ENCODE measurements at places on chromosomes 4 and X. TPM values are rescaled to one million over a fixed set of nuclear protein-coding genes. Genes with fewer than 3 reads are reported as not detected.

- peak; percentile 90 for DNase-seq
- H3K27me3 ChIP-seq = no peaks in the 10 kb centered on the region
- H3K4me3 ChIP-seq = no peak overlapping the region
- H3K36me3 ChIP-seq = peaks cover 54% of the 10 kb centered on the region
- H3K27ac ChIP-seq = no peak overlapping the region
Measured at GRCh38 chr4:150250998-150251651, 172.9 kb downstream of the DCLK2 start.

- no peak overlapping the region for H3K27ac ChIP-seq
- no peak overlapping the region for H3K4me3 ChIP-seq
- peak; percentile 21 for DNase-seq
Measured at GRCh38 chr4:2786794-2787229, 6.1 kb upstream of the SH3BP2 start.

DNA sequence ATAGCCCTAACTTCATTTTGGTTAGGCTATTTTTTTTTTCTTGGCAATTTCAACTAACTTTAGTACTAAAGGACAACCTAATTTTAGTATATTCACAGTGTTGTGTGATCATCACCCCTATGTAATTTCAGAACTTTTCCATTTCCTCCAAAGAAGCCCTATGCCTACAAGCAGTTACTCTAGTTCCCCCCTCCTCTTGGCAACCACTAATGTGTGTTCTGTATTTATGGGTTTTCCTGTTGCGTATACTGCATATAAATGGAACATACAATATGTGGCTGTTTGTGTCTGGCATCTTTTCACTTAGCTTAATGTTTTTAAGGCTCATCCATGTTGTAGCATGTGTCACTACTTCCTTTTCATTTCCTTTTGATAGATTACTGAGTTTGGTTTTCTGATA lies 57.6 kb downstream of the N4BP2 start:
- no peaks in the 10 kb centered on the region for H3K4me1 ChIP-seq
- H3K4me3 ChIP-seq = no peak overlapping the region
- H3K36me3 ChIP-seq = no peaks in the 10 kb centered on the region
- no peaks in the 10 kb centered on the region for H3K27me3 ChIP-seq
- DNase-seq = no peak
- no peak overlapping the region for H3K27ac ChIP-seq

DNA sequence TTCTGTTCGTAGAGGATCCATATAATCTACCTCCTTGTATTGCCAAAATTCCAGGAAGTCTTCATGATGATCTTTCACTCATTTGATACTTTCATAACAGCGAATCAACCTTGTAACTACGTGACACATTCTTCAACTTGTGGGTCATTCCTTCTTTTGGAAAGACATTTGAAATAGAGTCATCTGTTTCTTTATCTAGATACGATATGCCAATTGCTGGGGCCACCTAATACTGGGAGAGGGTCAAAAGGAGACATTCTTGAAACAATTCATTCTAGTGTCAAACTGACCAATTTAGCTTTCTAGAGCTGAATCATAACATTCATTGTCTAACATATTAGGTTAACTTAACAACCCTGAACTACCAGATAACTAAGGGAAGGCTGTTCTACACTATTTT lies 62.9 kb upstream of the SMAD1 start:
- no peaks in the 10 kb centered on the region for H3K36me3 ChIP-seq
- no peak for DNase-seq
- H3K4me3 ChIP-seq = no peak overlapping the region
- no peak overlapping the region for H3K27ac ChIP-seq

- H3K4me1 ChIP-seq = peaks cover 12% of the 10 kb centered on the region
- no peaks in the 10 kb centered on the region for H3K27me3 ChIP-seq
- H3K4me3 ChIP-seq = peak overlapping the region; percentile 52
- DNase-seq = peak; percentile 82
- peaks cover 34% of the 10 kb centered on the region for H3K36me3 ChIP-seq
Measured at GRCh38 chrX:49040376-49040955, 2.7 kb downstream of the TFE3 start.

GRCh38 chr4:26076000-26076587 lies 162.1 kb downstream of the SMIM20 start:
- H3K27ac ChIP-seq = peak overlapping the region; percentile 17
- H3K27me3 ChIP-seq = peaks cover 10% of the 10 kb centered on the region
- peaks cover 2% of the 10 kb centered on the region for H3K4me1 ChIP-seq

DNA sequence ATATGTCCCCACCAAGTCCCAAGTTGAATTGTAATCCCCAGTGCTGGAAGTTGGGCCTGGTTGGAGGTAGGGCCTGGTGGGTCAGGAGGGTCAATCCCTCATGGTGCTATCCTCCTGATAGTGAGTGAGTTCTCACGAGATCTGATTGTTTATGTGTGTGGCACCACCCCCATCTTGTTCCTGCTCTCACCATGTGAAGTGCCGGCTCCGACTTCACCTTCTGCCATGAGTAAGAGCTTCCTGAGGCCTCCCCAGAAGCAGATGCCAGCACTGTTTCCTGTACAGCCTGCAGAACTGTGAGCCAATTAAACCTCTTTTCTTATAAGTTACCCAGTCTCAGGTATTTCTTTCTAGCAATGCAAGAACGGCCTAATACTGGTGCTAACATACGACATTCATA lies 22.7 kb upstream of the TMEM33 start:
- H3K27ac ChIP-seq = no peak overlapping the region
- H3K4me1 ChIP-seq = no peaks in the 10 kb centered on the region
- H3K36me3 ChIP-seq = no peaks in the 10 kb centered on the region
- DNase-seq = no peak
- H3K27me3 ChIP-seq = no peaks in the 10 kb centered on the region

GRCh38 chr4:10599574-10599973 lies 85.0 kb downstream of the CLNK start:
- H3K4me1 ChIP-seq = no peaks in the 10 kb centered on the region
- no peak overlapping the region for H3K4me3 ChIP-seq
- DNase-seq = no peak
- H3K36me3 ChIP-seq = no peaks in the 10 kb centered on the region
- no peak overlapping the region for H3K27ac ChIP-seq

GRCh38 chr4:140302151-140302859 lies 71.1 kb upstream of the SCOC start:
- no peak overlapping the region for H3K27ac ChIP-seq
- no peak for DNase-seq
- peaks cover 9% of the 10 kb centered on the region for H3K27me3 ChIP-seq
- H3K4me3 ChIP-seq = no peak overlapping the region
- peaks cover 15% of the 10 kb centered on the region for H3K4me1 ChIP-seq
- H3K36me3 ChIP-seq = no peaks in the 10 kb centered on the region

DNA sequence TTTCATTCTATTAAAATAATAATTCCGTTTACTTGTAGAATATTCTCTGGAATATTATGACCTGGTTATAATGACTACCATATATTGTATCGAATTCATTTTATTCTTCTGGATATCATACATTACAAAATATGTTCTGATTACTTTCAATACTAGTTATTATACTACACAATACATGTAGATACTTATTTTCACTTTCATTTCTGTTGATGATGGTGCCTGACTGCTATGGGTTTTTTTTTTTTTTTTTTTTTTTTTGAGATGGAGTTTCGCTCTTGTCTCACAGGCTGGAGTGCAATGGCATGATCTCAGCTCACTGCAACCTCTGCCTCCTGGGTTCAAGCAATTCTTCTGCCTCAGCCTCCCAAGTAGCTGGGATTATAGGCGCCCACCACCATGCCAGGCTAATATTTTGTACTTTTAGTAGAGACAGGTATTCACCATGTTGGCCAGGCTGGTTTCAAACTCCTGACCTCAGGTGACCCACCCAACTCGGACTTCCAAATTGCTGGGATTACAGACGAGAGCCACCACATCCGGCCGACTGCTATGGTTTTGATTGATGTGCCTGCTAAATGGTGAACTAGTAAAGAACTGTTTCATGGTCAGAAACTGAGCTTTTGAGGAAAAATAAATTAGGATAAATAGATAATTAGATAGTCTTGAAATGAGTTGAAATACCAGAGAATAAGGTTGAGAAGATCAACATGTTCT lies 39.5 kb downstream of the PCDH10 start:
- no peak overlapping the region for H3K4me3 ChIP-seq
- DNase-seq = no peak
- H3K27me3 ChIP-seq = no peaks in the 10 kb centered on the region
- H3K36me3 ChIP-seq = no peaks in the 10 kb centered on the region

DNA sequence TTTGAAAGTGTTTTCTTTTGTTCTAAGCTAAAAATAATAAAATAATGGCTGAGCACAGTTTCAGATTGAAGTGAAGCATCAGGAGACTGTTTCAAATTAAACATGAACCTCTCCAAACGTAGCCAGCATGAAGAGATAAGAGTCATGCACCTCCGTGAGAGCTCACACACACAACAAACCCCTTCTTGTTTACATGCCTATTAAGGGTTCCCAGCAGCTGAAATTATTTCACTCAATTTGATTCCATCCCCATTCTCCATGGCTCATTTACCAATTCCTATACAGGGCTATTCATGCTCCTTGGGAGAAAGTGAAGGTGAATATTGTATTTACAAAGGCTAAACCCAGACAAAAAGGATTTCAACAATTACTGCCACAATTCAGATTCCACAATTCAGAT lies 954.1 kb upstream of the INTU start:
- no peaks in the 10 kb centered on the region for H3K27me3 ChIP-seq
- no peak overlapping the region for H3K27ac ChIP-seq
- DNase-seq = no peak

- no peak overlapping the region for H3K4me3 ChIP-seq
- no peak overlapping the region for H3K27ac ChIP-seq
- H3K36me3 ChIP-seq = no peaks in the 10 kb centered on the region
- no peaks in the 10 kb centered on the region for H3K27me3 ChIP-seq
Measured at GRCh38 chr4:102736636-102737549, 23.9 kb downstream of the MANBA start.

DNA sequence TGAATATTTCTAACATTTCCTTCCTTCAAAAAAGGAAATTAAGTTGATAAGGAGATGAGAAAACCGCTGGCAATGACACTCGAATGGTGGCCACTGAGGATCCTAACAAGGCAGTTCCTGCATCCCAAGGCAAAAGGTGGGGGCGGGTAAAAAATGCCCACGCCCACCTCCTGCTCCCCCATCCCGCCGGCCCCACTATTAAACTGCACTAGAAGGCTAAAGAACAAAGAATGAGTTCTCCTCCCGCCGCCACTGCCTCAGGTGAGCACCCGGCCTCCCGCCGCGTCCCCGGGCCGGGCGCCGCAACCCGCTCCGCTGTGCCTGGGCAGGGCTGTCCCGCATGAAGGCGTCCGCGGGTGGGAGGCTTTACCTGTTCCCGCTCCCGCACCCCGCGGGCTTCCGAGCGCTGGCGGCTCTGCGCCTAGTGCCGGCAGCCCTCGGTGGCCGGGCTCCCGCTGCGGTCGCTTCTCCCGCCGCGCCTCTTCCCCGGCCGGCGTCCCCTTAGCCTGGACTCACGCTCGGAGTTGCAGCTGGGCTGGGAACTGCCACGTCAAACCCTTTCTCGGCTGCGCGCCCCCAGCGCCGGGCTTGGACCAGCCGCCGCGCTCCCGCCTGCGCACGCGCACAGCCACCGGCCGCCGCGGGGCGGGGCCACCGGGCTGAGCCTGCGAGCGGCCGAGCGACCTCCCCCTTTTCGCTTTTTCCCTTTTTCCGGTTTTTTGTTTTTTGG lies at the start of gene SEC24D:
Gene SEC24D, minus strand, starts transcription at position 556 of the 730 bp plus-strand sequence. CDS start 2,430 bp downstream, outside the sequence.
- H3K36me3 ChIP-seq = peaks cover 32% of the 10 kb centered on the region
- peaks cover 40% of the 10 kb centered on the region for H3K4me1 ChIP-seq
- peak within 1 kb of the TSS; percentile 94 for H3K4me3 ChIP-seq

DNA sequence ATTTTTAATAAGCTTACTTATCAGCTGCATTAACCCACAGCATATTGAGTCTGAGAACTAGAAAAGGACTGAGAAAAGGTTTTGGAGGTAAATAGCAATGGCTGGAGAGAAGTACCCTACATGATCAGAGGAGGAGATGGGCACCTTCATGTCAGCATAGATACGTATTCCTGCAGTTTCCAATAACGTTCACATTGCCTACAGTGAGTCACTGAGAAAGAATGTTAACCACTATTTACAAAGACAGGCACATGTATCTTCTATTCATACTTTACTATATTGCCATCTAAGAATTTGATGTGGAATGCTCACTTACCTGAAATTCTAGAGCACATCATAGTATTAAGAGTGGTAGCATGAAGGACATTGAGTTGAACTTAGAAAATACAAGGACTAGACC lies 92.5 kb downstream of the TLL1 start:
- H3K27ac ChIP-seq = no peak overlapping the region
- no peak for DNase-seq
- H3K27me3 ChIP-seq = no peaks in the 10 kb centered on the region
- H3K4me1 ChIP-seq = no peaks in the 10 kb centered on the region
- no peaks in the 10 kb centered on the region for H3K36me3 ChIP-seq

DNA sequence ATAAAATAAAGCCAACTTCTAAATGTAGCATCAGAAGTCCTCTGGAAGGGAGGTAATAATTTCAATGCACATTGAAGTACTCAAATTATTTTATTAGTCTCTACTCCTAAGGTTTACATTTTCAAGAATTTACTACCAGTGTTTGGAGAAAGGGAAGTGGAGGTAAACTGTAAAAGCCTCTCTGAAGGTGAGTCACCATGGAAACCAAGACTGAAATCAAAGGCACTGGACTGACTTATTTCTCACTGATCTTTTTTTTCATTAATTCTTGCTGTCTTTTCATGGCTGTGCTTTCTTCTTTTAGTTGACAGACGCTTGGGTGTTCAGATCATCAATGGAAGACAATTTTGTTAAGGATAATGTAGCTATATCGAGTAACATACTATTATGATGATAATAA lies 9.7 kb downstream of the SLC39A8 start:
- H3K36me3 ChIP-seq = no peaks in the 10 kb centered on the region
- H3K4me3 ChIP-seq = no peak overlapping the region
- H3K27me3 ChIP-seq = no peaks in the 10 kb centered on the region
- DNase-seq = no peak

DNA sequence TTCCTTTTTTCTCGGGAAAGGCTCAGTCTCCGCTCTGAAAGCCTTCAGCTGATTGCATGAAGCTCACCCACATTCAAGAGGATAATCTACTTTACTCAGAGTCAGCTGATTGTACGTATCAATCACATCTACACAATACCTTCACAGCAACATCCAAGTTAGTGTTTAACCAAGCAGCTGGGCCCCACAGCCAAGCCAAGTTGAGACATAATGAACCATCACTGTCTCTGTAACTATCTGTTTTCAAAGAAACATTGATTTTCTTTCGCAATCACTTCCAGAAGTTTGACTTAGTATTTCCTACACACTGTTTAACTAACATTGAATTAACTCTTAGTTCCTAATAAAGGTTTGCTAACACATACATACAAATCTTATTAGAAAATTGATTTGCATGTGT lies 40.3 kb downstream of the RWDD4 start:
- no peak overlapping the region for H3K27ac ChIP-seq
- DNase-seq = no peak
- H3K4me1 ChIP-seq = no peaks in the 10 kb centered on the region
- H3K4me3 ChIP-seq = no peak overlapping the region

DNA sequence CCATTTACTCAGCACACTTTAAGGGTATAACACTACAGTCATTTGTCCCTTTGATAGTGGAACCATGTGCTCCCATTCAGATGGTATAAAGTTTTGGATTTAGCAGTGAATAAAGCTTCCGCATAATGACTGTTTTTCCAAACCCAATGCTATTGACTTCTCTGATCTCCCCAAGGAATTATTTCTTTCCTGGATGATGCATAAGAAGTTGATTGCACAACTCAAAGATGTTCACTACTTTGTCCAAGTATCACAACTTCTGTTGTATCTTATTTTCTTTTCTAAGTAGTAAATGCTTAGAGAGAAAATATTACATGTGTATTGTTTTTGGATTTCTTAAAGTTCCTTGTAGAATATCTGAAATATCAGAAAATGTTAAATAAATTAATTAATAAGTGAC lies 300.2 kb downstream of the GPM6A start:
- no peak overlapping the region for H3K4me3 ChIP-seq
- no peaks in the 10 kb centered on the region for H3K27me3 ChIP-seq
- H3K4me1 ChIP-seq = no peaks in the 10 kb centered on the region

CHRDL1 gene
- total RNA-seq = 25.9 TPM

RAB33A gene
- 6.2 TPM for total RNA-seq

PCDH18 gene
- total RNA-seq = 191 TPM

CENPVL2 gene
- not detected for total RNA-seq

SETD7 gene
- total RNA-seq = 99.5 TPM

STAP1 gene
- not detected for total RNA-seq

All from osteoblast (primary cell).